ENCODE measurements at places on chromosomes 6 and 20.

GRCh38 chr6:44230034-44230675 lies 6.8 kb downstream of the SLC29A1 start:
- no peak for DNase-seq

GRCh38 chr20:52231230-52231746 lies 39.7 kb upstream of the ZFP64 start:
- no peak for DNase-seq

DNA sequence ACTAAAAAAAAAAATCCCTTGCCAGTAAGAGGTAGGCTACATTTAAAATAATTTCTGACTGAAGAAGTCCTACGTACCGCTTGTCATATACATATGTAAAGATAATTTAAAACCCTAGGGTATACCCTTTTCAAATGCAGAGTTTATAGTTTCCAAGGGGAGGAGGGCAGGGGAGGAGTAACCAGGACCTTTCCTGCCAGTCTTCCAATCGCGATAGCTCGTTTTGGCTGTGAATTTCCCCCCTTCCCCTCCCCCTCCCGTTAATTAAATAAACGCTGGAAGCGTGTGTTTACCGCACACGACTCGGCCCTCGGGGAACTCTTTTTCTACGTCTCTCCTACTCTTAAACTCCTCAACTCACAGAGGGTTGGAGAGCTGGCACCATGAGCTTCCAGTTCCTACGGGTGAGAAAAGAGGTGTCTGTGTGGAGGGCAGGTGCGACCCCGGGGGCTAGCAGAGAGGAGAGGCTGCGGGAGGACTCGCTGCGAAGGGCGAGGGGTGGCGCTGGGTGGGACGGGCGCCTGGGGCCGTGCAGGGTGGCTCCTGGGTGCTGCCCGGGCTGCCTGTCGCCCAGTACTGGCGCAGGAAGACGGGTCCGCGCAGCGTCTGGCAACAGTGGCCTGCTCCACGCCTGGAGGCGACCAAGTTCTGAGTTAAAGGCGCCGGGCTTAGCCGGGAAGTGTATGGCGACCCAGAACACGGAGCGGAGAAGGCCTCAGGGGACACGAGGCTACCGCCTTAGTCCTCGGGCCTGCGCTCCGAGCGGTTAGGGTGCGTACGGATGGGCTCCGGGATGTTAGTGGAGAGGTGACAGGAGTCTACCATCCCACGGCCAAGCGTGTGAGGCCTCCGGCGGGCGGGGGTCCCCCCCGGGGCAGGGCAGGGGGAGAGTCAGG lies 4.1 kb upstream of the TFAP2C start:
- DNase-seq = no peak

- no peak for DNase-seq
These were observed 6.0 kb downstream of the ASF1A start for GRCh38 chr6:118899948-118900347.

DNA sequence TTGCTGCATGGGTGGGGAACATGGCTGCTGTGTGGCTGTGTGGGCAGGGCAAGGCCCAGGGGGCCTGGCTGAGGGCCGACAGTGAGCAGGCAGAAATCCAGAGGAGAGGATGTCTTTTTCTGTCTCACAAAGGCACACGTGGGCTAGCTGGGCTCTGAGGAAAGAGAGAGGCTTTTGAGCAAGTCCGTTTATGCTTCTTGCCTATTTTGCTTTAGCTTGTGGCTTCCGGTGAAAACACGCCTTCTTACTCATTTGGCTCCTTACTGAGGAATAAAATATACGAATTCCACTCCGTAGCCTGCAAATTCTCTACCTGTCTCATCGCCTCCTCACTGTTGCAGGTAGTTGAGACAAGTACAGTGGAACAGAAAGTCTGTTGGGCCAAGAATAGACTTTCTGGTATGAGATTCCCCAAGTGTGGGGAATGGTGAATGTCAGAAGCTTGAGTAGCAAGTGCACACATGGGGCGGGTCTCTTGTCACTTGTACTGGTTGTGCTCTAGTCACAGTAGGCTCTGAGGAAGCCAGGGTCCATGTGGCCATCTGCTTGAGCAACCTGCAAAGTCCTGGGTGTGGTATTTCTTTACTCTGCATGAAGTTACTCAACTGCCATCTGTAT lies 28.4 kb downstream of the WRNIP1 start:
- no peak for DNase-seq

- DNase-seq = no peak
These were observed 58.2 kb downstream of the HAO1 start for GRCh38 chr20:7882076-7882475.

- no peak for DNase-seq
These were observed 749 bp downstream of the FRK start for GRCh38 chr6:116059713-116060571.

DNA sequence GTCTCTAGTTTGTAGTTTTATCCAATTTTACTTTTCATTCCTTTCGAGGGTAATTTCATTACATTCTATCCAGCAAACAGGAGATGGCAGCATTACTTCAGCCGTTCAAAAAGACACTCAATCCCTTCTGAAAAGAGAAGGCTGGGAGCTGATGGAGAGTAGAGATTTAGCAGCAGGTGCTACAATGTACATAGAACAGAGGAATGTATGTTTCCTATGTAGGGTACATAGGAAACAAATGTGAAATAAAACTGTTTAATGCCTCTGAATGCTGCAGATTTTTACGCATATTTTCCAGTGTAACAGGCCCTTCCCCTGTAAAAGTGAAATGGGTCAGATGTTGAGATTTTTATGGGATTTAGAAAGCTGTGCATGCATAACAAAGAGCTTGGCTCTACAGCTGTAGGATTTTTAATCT lies 16.0 kb downstream of the RPS12 start:
- DNase-seq = no peak

DNA sequence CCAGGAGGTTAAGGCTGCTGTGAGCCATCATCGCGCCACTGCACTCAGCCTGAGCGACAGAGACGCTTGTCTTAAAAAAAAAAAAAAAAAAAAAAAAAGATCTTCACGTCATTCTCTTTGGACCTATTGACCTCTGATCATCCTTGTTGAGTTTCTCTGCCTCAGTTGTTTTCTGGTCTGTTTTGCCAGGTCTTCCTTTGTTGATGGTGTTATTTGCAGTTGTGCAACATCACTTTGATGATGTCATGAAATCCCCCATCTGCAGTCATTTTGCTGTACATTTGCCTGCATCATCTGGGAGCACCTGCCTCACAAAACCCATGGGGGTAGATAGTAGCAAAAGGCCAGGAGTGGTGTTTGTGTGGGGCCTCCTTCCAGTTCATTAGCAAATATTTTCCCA lies 39.2 kb upstream of the CHMP4B start:
- DNase-seq = no peak

GRCh38 chr6:118316796-118317384 lies 231.2 kb upstream of the PLN start:
- DNase-seq = no peak

DNA sequence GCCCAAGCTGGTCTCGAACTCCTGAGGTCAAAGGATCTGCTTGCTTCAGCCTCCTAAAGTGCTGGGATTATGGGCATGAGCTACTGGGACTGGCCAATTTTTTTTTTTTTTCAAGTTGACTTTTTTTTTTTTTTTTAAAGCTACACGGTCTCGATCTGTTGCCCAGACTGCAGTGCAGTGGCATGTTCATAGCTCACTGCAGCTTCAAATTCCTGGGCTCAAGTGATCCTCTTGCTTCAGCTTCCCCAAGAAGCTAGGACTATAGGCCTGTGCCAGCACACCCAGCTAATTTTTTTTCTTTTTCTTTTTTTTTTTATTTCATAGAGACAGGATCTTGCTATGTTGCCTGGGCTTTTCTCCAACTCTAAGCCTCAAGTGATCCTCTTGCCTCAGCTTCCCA lies 59.5 kb downstream of the NCOA3 start:
- DNase-seq = no peak

DNA sequence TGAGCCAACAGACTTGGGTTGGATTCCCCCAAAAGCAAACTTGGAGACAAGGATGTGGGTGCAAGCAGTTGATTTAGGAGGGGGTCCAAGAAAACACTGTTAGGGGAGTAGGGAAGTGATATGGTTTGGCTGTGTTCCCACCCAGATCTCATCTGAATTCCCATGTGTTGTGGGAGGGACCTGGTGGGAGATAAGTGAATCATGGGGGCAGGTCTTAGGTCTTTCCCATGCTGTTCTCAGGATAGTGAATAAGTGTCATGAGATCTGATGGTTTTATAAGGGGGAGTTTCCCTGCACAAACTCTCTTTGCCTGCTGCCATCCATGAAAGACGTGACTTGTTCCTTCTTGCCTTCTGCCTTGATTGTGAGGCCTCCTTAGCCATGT lies 542.6 kb downstream of the DHX35 start:
- DNase-seq = no peak

GRCh38 chr20:35000311-35000921 lies 44.7 kb downstream of the MYH7B start:
- no peak for DNase-seq

DNA sequence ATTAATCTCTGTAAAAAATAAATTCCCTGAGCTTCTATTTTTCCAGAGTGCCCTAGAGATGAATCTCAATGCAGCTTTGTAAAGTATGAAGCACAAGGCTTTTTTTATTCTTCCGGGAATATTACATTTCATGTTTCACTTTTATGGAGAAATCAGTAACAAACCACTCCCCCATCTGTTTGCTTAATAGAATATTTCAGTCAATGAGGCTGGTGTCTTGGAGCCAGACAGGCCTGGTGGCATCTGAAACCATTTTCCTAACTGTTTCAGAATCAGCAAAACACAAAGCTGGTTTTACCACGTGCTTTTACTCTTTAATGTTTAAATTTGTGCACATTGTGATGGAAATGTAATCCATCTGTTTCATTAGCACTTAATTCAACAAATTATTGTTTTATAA lies 400.8 kb upstream of the HSF2 start:
- no peak for DNase-seq

DNA sequence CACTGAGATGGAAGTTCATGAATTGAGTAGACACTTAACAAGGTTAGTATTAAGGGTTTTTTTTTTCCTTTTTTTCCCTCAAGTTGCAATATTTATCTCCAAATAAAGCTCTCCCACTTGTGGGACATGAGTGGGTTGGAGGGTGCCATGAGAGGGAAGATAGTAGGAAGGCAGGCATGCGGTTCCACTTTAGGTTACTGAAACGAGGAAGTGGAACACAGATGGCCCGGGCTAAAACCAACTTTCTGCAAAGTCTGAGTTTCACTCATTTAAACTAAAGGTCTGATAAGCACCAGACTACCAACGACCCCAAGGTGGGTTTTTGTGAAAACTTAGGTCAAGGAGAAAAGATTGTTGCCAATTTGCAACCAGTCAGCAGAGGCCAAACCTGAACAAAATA lies 42.2 kb downstream of the TBC1D7 start:
- DNase-seq = no peak

DNA sequence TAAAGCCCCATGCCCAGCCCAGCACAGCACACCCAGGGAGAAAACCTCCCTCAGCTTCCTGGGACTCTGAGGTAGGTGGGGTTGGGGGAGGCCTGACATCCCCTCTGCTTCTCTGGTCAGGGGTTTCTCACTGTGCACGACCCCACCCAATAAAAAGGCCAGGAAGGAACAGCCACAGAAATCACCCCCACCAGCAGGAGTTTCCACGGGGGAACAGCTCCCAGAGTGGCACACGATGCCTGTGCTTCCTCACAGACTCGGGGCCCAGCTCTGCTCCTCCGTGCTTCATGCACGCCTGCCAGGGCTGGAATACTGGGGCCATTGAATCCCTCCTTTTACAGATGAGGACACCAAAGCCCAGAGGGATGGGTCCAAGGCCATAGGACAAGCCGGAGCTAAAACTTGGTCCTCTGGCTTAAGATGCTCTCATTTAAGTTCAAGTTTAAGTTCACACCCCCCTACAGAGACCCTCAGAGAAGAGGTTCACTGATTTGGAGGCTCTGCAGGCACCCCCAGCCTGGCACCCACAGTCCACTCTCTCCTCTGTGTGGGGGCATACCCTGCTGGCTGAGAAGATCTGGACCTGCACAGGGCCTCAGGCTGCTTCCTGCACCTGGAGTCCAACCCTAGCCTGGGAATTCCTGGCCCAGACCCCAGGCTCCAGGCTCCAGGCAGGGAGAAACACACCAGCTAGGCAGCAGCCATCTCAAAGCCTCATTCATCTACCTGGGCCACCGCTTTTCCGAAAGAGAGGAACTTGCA lies 14.3 kb downstream of the ACSS1 start:
- no peak for DNase-seq

DNA sequence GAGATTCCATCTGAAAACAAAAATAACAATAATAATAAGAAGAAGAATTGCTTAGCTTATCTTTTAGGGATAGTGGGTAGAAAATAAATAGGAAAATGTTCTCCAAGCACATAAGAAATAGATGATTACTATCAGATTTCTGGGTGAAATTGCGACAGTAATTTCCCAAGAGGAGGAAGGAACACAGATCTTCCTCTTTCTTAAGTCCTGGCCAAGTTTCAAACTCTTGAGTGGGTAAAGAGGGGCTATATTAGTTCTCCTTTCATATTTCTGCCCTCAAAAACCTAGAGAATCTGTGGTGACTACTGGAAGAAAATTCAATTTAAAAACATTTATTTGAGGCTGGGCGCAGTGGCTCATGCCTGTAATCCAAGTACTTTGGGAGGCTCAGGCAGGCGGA lies 63.7 kb downstream of the PHACTR2 start:
- no peak for DNase-seq

- DNase-seq = no peak
These were observed 2.8 kb downstream of the NEDD9 start for GRCh38 chr6:11229655-11230046.

GRCh38 chr6:108368431-108369030 lies 73.7 kb downstream of the AFG1L start:
- DNase-seq = no peak

DNA sequence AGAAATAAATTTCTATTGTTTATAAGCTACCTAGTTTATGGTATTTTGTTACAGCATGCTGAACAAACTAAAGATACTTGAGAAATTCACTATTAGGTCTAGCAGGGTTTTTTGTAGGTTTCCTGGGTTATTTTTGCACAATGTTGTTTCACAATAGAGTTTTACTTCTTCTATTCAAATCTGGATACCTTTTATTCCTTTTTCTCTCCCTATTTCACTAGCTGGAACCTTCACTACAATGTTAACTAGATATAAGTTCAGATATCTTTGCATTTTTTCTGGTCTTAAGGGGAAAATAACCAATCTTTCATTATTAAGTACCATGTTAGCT lies 237.7 kb upstream of the CITED2 start:
- DNase-seq = no peak

GRCh38 chr6:23533944-23534343 lies 592.1 kb upstream of the NRSN1 start:
- DNase-seq = no peak
